ENCODE measurements at places on chromosomes 4 and X. TPM values are rescaled to one million over a fixed set of nuclear protein-coding genes. Genes with fewer than 3 reads are reported as not detected.

DNA sequence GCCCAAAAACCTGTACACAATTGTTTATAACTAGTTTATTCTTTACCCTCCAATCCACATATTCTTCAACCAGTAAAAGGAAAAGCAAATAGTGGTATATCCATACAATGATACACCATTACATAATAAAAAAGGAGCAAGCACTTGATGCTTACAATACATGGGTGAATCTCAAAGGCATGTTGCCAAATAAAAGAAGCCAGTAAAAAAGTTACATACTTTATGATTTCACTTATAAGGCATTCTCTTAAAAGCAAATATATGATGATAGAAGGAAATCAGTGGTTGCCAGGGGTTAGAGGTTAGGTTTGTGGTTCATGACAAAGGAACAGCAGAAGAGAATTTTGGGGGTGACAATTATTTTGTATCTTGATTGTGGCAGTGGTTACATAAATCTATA, 896.1 kb upstream of the LCORL start:
- no peak for DNase-seq

DNA sequence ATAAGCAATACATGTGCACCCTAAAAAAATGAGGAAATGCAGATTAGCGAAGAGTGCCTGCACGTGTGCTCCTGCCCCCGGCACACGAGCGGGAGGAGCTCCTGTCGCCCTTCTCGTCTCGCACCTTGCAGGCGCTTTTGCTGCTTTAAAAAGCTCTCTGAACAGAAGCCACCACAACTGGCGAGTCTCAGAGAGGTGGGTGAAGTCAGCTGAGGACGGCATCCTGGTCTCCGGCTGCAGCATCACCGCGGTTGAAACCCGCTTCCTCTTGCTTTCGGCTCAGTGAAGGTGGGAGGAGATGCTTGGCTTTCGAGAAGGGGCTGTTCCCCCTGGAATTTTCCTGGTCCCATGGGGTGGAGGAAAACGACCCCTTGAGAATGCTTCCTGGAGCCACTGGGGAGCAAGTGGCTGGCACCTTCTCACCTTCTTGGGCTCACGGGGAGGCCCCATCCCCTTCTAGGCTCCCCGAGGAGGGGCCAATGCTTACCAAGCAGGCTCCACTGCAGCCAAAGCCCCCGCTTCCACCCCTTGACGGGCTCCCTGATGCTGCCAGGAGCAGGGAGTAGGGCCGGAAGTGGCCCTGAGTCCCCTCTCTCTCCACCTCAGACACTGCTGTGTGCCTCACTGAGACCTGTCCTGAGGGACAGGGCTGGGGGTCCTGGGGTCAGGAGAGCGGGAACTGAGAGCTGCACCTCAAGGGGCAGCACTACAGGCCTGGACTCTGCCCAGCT, 29.2 kb upstream of the MXD4 start:
- peak; percentile 31 for DNase-seq

- DNase-seq, result peak; percentile 60
These were observed 112.2 kb upstream of the ANXA3 start for GRCh38 chr4:78439328-78439727.

The PDE6B gene
- 8.6 TPM for total RNA-seq

The SPANXN4 gene
- not detected for total RNA-seq

DNA sequence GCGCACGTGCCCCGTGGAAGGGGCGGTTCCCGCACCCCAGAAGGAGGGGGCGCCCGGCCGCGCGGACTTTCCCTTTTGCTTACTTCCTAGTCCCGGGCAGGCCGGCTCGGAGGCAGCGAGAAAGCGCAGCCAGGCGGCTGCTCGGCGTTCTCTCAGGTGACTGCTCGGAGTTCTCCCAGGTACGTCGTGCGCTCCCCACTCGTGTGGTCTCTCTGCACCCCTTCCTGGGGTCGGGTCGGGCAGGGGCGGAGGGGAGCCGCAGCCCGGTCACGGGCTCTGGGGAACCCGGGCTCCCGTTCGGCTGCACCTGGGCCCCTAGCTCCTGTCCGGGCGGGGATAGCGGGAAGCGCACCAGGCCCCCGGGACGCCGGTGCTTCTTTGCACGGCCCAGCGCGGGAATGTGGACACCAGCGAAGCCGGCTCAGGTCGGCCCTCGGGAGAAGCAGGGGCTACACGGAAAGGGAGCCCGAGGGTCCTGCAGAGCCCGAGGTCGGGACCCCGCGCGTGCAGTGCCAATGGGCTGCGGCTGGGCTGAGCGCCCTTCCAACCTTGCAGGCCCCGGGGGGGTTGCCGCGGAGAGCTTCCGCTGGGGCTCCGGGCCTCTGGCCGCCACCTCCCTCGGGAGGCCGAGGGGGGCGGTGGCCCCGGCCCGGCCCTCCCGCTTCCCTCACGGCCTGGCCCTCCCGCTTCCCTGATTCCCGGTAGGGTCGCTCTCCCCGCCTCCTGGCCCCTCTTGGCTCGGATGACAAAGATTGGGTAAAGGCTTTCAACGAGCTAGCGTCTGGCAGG, at the start of gene TLR2:
TSS of gene TLR2 (plus strand) at position 99 of the 789 bp plus-strand sequence. CDS start 18,628 bp downstream, outside the sequence.
- DNase-seq, result peak; percentile 74

The CXorf49 gene
- not detected for total RNA-seq

The ZNF732 gene
- total RNA-seq, result not detected

GRCh38 chr4:144872508-144873225, 225.3 kb downstream of the ANAPC10 start:
- DNase-seq, result no peak

The PCDH7 gene
- 42.8 TPM for total RNA-seq

GRCh38 chrX:79089896-79090584, 54.4 kb upstream of the GPR174 start:
- DNase-seq, result no peak

- peak; percentile 41 for DNase-seq
These were observed 238.9 kb downstream of the NR3C2 start for GRCh38 chr4:148203056-148203898.

DNA sequence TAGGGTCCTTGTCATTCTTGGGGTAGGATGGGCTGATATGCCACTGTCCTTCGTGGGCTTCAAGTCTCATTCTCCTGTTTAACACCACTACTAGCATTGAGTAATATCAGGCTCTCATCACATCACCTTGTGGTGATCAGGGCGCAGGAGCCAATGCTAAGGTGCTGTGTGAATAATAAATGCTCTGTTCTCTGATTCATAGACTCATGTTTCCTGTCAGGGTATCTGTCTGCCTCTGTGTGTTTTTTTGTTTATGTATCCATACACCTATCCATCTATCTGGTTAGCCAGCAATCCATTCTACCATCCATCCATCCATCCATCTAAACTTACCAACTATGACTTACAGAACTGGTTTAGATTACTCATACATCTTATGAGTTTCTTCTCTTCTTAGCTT, 525.1 kb upstream of the ATOH1 start:
- DNase-seq, result no peak

The PASD1 gene
- total RNA-seq, result not detected

DNA sequence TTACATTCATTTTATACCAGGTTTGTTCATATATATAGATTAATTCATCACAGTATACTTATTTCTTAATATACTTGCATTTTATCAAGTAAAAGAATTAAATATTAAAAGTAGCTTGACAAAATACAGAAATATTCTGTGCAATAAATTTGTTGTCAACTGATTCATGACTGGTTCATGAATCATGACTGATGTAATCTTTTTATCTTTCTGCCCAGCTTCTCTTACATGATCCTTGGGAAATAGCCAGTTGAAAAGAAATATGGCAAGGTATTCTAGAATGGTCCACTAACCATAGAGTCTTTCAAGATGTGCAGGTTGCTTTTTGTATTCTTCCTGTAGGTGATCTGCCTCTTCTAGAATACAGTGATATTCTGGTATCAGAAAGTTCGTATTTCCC, 4.2 kb upstream of the CCNA2 start:
- no peak for DNase-seq

The GABRG1 gene
- 0.06 TPM for total RNA-seq

DNA sequence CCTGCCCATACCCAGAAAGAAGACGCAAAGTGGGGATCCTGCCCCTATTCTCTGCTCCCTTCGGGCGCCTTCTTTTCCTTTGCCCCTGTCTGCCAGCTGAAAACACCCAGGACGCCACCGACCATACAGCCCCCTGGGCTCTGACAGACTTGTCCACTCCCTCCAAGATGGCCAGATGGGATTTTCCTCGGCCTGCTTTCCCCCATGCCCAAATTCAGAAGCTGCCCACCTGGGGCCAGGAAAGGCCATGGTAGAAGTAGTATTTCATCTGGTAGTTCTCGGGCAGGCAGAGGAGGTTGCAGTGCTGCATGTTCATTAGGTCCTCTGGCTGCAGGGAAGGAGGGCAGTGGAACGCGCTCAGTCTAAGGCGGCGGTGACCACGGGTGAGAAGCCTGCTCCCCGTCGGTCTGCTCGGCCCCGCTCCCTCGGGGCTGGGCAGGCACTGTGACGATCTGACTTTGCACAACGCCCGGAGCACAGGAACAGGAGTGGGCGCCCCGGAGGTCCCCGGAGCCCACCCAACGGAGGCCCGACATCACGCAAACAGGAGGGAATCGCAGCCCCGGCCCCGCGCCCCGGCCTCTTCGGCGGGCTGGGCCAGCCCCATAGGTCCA, 582 bp downstream of the NAA10 start:
- no peak for DNase-seq

- no peak for DNase-seq
These were observed 1.9 kb downstream of the STK26 start for GRCh38 chrX:132025041-132025440.

DNA sequence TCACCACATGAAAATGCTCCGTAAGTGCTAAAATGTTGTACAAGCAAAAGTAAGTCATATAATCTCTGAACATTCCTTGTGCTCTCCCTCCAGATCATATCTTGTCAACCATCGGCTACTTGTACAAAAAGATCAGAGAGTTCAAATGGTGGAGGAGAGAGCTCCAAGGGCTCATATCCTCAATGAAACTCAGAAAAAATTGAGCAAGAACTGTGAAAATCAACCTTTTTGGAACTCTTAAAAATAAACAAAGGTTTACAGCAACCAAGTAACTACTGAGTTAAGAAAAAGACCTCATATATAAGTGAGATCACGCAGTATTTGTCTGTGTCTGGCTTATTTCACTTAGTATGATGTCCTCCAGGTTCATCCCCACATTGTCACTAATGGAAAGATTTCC, 63.2 kb downstream of the TEX13C start:
- no peak for DNase-seq

DNA sequence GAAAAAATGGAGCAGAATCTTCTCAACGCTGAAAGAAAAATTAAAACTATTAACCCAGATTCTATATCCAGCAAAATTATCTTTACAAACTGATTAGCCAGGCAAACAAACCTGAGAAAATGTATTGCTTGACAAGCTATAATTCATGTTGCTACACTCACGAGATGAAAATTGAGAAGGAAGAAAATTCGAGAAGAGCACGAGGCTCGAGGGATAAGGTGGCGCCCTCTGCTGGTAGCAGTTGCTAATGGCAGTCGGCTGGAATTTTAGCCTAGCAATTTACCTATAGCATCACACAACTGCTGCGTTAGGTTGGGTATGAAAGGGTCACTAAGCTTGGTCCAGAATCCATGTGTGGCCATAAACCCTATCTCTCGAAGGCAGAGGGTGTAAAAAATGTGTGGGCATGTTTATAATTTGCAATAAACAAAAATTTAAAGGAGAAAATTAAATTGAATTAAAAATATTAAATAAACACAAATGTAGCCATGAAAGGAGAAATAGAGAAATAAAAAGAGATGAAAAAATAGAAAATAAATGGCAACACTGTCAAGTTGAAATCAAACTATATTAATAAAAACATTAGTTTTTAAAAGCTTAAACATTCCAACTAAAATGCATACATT, 126.6 kb downstream of the PPP4R3C start:
- peak; percentile 18 for DNase-seq

The HTN3 gene
- not detected for total RNA-seq

The CDKL5 gene
- 12.1 TPM for total RNA-seq

DNA sequence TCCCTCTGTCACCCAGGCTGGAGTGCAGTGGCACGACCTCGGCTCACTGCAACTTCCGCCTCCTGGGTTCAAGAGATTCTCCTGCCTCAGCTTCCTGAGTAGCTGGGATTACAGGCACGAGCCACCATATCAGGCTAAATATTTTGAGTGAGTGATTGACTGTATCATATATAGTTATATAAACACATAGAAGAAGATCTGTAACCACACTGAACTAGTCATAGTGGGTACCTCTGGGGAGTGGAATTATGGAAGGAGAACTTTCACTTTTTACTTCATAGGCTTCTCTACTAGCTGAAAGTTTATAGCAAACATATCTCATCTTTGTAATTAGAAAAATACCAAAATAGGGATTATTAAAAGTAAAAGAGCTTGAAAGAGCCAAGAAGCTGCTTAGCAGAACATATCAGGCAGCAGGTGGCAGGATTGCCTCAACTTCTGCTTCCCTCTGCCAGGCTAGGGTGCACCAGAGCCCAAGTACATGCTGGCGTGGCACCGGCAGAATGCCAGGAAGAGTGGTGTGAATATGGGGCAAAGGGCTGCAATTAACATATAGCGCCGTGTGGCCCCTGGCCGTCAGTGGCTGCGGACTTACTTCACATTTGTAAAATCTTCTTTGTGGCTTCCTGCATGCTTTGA, 39.5 kb upstream of the CD40LG start:
- peak; percentile 38 for DNase-seq

The RHOXF1 gene
- total RNA-seq, result 0.29 TPM

DNA sequence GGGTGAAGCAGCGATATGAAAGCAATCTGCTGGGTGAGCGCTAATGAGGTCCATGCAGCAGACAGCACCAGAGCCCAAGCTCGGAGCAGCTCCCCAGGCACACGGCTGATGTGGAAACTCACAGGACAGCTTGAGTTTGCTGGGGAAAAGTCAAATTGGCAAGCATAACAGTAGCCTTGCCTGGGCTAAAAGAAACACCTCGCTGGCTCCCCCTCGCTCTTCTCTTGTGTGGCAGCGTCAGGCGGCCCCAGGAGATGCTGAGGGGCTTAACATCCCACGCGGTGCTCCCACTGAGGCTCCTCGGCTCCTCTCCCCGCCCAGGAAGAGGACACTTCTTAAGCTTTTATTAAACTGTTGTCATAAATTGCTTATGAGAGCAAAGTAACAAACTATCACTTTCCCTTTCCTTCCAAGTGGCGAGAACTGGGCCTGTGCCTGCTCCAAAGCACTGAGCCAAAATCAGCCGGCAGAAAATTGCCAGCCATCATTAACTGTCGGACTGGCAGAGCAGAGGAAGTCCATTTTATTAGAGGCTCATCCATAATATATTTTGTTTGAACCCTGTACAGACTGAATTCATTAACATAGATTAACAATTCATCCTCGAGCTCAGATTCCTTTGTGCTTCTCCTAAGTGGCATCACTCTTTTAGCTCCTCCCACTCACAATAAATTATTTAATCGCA, 111.4 kb downstream of the TSPAN5 start:
- DNase-seq, result no peak

DNA sequence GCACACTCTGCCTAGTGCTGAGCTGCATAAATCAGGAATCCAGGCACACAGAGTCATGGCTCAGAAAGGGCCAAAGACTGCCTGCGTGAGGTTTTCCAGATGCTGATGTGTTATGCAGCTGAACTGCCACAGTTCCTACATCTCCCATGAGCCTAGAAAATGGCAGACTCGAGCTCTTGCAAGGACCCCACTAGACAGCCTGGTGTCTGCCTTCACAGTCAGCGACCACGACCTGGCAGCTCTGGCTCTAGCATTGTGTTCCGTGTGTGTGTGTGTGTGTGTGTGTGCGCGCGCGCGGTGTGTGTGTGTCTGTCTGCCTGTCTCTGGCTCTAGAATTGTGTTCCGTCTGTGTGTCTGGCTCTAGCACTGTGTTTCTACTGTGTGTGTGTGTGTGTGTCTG, 203.6 kb upstream of the AGTR2 start:
- DNase-seq, result peak; percentile 31

GRCh38 chrX:139204898-139205667, 325.5 kb upstream of the F9 start:
- peak; percentile 52 for DNase-seq

GRCh38 chr4:15938640-15939039, at the start of gene FGFBP1:
Gene FGFBP1 (minus strand): TSS chr4:15938740. CDS start chr4:15936632, 2,108 bp downstream.
- DNase-seq, result no peak

The SSX4 gene
- total RNA-seq, result not detected

- DNase-seq, result no peak
These were observed 17.7 kb downstream of the CD99L2 start for GRCh38 chrX:150880808-150881165.

The GRIA2 gene
- total RNA-seq, result 0.32 TPM

Data from mucosa of gallbladder (tissue), 1 donor.